Activated CD4-positive, alpha-beta T cell treated with anti-CD3 and anti-CD28 coated beads, Interleukin-2, amount 50 U/mL, for 24 hours (primary cell): ENCODE measurements at places on chromosomes 6 and 20.

DNA sequence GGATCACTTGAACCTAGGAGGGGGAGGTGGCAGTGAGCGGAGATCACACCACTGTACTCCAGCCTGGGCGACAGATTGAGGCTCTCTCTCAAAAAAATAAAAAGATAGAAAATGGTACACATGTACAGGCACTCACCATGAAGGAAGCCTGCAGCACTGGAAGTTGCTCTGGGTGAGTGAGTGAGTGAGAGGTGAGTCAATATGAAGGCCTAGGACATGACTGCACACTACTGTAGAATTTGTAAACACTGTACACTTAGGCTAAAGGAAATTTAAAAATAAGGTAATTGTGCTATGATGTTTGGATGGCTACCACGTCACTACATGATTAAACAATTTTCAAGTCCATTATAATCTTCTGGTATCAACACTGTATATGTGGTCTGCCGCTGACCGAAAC lies 216.2 kb downstream of the FOXC1 start:
- no peak for DNase-seq

- no peak for DNase-seq
Measured at GRCh38 chr6:142887517-142887916, 57.5 kb downstream of the HIVEP2 start.

GRCh38 chr6:13851330-13851729 lies 37.0 kb upstream of the MCUR1 start:
- DNase-seq: no peak

GRCh38 chr20:15814360-15814759 lies 758.9 kb downstream of the KIF16B start:
- no peak for DNase-seq

GRCh38 chr6:104640150-104640700 lies 219.5 kb downstream of the HACE1 start:
- no peak for DNase-seq

DNA sequence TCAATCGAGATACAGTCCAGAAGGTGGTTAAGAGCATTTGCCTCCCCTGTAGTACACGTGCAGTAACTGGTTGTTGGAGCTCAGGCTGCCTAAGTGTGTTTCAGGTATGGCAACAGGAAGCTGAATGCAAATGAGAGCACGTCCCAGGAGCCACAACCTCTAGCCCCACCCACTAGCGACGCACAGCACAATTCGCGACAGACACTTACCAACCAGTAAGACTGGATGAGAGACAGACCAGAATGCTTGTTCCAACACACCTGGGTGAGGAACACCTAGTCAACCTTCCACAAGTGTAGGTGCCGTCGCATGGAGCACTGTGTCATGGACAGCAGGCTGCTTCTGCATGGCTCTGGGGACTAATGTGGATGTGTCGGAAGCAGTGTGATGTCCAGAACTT lies 7.2 kb upstream of the SERPINB1 start:
- no peak for DNase-seq

DNA sequence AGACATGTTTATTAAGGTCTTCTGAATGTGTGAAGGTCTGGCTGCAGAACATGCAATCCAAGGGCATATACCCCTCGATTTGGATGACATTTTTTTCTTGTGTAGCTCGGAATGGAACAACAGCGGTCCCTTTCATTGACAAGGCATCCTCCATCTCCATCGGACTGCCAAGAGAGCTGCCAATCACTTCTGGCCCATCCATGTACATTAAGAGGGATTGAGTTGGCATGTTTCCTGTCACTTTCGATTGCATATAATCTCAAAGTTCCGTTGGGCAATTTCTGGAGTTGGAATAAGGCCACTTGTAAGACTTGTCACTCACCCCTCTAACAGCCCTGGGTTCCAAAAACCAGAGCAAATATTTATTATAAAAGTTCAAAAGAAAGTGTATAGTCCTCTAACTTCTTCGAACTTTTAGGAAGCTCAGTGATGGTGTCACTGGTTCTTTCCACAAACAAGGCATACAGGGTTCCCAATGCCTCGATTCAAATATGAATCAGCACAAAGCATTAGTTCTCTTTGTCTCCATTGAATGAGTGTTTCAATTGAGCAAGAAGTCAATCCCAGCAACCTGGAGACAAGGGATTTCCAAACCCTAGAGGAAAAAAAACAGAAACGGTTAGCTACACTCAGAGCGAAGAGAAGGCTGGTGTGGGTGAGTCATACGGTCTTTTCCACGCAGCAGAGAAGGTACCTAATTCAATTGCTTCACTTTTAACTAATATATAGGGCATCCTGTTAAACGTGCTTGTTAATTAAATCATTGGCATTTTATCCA lies 10.9 kb downstream of the ZNF217 start:
- DNase-seq: no peak

DNA sequence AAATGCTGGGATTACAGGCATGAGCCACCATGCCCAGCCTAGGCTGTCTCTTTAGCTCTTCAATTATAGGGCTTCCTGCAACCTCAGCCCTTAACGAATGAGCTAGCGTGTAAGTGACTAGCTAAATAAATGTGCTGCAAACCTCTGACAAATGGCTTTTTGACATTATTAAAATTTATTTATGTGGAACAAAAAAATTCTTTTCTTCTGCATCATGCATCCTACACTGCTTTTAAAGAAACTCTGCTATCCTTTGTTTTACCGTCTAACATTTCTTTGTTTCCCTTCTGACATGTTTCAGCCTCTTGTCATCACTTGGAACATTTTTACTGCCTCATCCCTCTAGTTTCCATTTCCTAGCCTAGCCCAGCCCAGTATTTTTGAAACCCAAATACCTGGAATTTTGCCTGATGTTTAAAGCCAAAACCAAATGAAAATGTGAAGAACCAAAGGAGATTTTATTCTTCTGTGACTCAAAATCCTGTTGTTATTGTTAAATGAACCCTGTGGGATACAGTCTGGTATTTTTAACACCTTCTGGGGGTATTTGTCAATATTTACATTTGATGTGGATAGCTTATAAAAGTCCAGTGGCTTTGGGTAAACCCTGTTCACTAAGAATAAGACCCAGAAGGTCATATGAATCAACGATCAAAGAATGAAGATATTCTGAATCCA lies 9.5 kb downstream of the NT5E start:
- DNase-seq: no peak

DNA sequence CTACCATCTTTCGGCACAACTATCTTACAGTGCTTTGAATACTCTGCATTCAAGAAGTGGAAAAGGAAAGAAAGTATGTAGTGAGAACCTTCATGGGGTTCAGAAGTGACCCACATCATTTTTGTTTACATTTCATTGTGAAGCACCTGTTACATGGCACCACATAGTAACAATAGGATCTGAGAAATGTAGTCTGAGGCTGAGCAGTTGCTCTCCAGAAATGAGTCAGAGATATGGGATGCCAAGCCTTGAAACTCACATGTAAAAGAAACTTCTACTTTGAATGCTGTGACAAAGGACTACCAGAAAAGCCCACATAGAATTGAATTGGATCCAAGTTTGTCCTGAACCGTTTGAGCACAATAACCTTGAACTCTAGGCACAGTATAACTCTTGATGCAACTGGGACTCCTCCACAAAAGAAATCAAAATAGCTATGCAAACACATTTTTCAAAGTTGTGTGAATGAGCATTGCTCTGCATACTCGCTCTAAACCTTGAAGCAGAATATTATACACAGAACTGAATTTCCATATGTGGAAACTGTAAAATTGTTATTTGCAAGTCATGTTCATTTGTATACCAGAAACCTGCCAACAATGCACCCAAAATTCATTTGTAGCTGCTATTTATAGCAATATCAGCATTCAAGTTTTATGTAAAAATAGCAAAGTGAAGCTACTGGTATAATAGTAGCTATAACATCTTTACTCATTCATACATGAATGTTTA lies 400.9 kb upstream of the POU3F2 start:
- DNase-seq: no peak

DNA sequence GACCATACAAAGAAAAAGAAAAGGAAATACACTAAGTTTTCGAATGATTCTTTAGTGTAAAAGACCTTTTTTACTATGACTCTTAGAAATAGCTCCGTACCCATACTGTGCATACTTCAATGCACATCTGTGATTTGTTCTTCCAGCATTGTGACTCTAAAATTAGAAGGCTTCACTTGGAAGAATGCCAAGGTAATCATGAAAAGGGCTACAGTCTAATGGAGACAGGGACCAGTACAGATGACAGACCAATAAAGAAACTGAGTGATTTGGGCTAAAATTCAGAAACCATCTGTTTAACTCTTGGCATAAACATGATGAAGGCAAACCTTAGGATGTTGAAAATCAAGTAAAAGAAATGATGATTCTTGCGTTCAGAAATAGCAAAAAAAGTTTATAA lies 46.3 kb downstream of the CYP39A1 start:
- no peak for DNase-seq

DNA sequence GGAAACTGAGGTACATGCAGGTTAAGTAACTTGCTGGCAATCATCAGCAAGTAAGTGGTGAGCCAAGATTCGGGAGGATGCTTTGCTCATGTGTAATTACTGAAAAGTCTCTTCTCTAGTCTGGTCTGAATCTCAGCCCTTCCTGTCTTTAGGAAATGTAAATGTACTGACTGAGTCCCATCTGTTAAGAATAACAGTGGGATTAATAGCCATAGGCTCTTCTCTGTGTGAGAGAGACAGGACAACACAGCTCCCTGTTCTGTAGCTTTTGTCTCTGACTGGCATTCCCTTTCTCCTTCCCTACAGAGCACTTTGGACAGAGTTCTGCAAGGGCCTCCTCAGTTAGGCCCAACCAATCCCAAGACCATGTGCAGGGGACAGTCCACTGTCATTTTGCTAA lies 131.3 kb upstream of the OGFRL1 start:
- no peak for DNase-seq

DNA sequence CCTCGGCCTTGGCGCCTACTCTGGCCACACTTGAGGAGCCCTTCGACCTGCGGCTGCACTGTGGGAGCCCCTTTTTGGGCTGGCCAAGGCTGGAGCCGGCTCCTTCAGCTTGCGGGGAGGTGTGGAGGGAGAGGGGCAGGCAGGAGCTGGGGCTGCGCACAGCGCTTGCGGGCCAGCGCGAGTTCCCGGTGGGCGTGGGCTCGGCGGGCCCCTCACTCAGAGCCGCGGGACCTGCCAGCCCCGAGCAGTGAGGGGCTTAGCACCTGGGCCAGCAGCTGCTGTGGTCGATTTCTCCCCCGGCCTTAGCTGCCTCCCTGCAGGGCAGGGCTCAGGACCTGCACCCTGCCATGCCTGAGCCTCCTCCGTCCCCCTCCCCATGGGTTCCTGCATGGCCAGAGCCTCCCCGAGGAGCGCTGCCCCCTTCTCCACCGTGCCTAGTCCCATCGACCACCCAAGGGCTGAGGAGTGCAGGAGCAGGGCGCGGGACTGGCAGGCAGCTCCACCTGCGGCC lies 136.8 kb downstream of the EPHA7 start:
- no peak for DNase-seq

- no peak for DNase-seq
Measured at GRCh38 chr6:78995946-78996345, 82.1 kb downstream of the PHIP start.

DNA sequence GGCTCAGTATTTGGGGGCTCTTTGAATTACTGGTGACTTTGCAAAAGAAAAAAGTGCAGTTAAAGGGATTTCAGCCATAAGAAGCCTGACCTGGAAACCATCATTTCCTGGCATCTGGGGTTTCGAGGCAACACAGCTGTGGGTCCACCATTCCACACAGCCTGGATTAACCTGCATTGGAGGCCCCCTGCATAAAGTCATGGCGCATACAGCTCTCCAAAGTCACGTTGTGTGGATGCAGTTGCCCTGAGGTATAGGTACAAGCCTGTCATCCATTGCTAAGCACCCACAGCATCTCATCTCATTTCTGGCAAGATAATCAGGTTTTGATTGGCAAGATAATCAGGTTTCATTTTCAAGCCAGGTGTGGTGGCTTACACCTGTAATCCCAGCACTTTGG lies 54.5 kb upstream of the TAGAP start:
- DNase-seq: no peak

GRCh38 chr20:62424249-62425107 lies 2.9 kb downstream of the RBBP8NL start:
- no peak for DNase-seq

GRCh38 chr20:56463428-56463827 lies 5.0 kb upstream of the RTF2 start:
- DNase-seq: no peak

GRCh38 chr20:3027987-3028386 lies 15.4 kb upstream of the GNRH2 start:
- DNase-seq: no peak

DNA sequence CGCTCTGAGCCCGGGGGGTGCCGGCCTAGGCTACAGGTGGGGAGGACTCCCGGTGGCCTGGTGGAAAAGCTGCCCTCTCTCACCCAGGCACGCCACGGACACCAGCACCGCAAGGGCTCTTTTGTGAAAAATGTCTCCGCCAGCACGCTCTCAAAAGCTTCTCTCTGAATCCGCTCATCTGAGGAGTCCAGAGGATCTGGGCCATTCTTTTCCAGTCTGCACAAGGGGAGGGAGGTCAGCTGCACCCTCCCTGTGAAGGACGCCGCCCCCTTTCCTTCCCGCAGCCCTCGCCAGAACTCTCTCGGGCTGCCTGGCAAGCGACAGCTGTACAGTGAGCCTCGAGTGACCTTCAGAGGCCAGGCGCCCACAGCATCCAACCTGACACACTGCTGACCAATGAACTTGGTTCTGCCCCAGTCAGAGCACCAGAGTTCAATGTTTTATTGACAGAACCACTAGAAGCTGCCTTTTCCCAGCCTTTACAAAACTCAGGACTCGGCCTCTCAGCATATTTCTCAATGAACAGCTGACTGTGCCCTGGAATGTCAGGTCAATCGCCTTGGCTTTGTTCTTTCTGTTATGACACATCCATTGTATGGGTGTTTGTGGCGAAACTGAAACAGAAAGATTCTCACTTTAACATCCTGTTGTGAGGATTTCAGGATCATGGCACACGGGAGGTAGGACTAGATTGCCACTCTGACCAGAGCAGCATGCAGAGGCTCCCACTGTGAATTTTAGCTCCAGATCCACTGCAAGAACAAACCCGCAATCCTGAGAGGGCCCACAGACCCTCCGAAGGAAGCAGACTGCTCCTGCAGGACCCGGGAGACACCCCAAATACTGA lies 26.7 kb downstream of the SERPINB9 start:
- no peak for DNase-seq

- no peak for DNase-seq
Measured at GRCh38 chr6:156647140-156647784, 129.9 kb upstream of the ARID1B start.

- DNase-seq: no peak
Measured at GRCh38 chr6:150238846-150239407, 96.1 kb downstream of the PPP1R14C start.

- DNase-seq: no peak
Measured at GRCh38 chr20:61723529-61724257, 342.0 kb downstream of the TAF4 start.
